NCI-H1092 treated with DMSO at 0.1 percent for 48 hours (cell line): ENCODE measurements at places on chromosomes 1 and 21.
A peak's percentile ranks its signal among the peaks of the same experiment; 100 is the strongest.

DNA sequence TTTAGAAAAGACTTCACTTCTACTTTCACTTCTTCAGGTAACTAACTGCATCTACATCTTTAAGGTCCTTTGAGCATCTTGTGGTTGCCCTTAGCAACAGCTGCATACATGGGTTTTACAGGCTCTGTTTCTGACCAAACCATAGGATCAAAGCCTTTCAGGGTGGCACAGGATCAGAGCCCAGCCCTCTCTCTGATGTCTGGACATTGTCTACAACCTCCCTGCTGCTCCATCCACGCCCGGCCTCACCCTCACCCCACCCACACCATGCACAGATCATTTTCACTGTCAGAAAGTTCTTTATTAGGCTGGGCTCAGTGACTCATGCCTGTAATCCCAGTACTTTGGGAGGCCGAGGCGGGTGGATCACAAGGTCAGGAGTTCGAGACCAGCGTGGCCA is 5.2 kb downstream of the NCF2 start:
- no peak for DNase-seq

DNA sequence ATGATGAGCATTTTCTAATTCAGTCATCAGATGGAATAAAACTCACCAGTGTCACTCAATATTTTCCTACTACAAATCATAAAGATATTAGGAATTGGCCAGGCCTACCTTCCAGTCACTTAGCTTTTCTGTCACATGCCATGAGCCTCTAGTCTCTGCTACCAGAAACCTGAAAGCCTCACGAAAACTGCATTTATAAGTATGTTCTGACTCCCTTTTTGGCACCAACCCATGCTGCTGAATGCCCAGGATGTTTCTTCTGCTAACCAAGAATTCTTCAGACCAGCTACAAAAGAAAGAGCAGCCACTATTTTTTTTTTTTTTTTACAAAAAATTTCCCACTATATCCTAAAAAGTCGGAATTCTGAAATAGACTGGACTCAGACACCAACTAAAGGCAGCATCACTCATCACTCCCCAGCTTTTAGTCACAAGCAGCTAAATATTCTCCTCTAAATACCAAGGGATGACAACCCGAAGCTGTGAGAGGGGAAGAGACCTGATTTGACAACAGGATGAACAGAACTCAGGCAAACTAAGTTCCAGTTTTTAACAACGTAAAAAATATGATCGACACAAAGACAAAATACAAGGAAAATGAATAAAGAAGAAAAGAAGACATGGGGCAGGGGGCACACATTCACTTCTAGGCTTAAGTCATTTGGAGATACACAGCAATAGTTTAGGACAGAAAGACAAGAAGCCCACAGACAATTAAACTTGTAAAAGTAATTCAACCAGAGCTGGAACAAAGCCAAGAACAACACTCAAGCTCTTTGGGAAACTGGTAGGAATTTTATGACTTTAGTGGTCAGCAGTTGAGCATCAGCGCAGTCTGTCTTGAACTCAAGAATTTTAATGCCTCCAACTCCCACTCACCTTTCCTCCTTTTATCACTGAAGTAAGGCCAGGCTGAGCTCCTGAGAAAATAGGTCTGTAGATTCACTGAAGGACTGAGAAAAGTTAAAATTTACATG is 1.7 kb downstream of the DCAF8 start:
- DNase-seq: peak; percentile 15

DNA sequence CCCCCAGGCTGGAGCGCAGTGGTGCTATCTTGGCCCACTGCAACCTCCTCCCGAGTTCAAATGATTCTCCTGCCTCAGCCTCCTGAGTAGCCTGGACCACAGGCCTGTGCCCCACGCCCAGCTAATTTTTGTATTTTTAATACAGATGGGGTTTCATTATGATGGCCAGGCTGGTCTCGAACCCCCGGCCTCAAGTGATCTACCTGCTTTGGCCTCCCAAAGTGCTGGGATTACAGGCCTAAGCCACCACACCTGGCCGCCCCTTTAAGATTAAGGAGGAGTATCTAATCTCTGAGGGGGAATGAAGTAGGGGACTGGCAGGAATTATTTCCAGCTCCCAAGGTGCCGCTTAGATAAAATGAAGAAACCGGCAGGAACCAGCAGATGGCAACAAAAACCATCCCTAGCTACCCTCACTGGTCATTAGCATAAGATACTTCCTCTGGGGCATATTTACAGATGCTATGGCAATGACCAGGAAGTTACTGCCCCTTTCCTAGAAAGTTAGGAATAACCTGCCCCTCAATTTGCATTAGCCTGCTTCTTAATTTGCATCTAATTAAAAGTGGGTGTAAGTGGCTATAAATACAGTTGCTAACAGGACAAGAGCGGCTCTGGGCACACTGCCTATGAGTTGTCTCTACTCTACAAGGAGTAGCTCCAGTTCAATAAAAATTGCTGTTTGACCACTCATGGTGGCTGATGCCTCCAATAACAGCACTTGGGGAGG is 7.1 kb upstream of the NSUN4 start:
- no peak for DNase-seq

DNA sequence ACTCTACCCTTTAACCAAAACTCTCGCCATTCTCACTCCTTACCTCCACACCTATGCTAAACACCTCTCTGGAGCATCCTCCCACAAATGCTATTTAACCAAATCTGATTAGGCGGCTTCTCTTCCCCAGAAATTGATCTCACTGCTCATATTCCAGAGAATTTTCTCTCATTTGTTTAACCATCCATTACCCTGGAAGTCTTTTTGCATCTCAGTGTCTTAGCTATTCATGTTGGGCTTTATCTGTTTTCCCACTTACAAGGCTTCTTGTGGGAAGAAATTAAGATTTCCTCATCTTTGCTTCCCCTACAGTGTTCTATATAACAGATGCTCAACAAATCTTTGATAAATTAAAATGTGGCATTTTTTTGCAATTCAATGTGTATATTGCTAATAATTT is 45.5 kb downstream of the MYSM1 start:
- DNase-seq: no peak

DNA sequence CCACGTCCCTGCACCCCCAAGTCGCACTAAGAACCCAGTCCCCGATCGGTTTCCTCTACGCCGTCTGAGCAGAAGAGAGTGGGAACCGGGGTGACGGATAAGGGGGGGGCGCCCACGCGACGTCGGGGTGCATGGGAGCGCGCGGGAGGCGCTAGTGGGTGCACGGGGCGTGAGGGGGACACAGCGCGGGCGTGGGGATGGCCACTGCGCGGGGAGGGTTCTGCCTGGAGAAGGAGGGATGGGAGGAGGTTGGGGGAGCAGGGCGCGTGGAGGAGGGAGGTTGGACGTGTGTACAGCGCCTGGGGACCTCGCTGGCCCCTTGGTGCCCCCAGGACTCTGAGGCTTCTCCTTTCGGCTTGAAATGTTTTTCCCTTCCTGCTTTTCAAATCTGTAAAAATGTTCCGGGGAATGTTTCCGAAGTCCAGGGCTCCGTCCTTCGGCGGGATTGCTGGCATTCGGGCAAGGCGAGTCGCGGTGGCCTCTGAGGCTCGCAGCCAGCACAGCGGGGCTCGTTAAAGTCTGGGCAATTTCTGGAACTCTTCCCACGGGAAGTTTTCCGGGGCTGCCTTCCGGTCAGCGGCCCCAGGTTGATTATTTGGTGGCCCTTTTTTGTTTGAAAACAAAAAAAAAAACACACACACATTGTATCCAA is 13.1 kb downstream of the RNF220 start:
- no peak for DNase-seq

DNA sequence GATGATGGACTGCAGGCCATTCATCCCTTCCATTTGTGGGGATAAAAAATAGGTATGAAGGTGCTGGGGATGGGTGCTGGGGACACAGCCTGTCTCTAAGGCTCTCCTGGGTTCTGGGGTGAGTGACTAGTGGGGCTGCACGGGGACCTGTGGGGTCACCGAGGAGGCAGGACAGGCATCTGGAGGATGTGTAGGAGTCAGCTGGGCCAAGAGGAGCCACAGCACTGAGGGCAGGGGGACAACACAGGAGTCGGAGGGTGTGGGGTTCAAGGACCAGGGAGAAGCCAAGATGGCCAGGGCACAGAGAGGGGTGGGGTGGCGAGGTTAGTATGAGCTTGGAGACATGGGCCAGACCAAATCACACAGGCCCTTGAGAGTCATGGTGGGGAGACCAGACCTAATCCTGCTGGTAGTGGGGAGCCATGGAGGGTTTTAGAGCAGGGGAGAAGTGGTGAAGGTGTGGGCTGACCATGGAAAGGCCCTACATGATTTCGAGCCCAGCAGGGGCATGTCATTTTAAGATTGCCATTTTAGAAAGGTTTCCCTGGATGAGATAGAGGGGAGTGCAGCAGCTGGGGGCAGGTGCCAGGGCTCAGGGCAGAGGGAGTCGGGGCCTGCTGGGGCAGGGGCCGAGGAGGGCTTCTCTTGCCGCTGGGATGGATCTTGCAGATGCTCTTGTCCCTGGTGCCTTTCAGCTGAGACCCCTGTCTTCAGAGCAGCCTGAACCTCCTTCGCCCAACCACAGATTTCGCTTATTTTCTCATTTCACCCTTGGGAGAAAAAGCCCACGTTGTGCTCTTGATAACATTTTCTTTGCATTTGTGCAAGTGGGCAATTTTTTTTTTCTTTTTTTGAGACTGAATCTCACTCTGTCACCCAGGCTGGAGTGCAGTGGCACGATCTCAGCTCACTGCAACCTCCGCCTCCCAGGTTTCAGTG is 22.7 kb downstream of the SERINC2 start:
- no peak for DNase-seq

DNA sequence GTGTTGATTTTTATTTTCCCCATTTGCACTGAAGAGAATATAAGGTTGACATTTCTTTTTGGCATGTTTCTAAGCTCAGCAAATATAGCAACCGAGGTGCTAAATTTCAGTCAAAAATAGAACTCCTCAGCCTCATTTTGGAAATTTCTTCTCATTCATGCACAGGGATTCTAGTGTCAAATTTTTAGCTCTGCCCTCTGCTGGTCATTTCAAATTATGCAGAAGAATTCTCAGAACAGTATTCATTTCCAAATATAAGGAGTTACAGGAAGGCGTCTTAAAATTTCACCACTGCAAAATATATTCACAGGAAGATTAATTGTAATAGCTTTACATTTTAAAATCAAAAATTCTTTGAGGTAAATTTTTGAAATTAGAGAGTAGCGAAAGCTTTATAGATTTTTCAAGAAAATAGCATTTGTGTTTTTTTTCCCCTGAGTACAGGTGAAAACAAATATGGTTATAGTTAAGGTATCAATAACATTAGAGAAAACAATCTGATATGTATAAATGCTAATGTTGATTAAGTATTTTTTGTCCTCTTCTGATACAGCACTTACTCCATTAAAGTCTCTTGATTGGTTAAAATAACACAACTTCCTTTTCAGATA is 57.9 kb downstream of the FMN2 start:
- DNase-seq: peak; percentile 47
